Activated CD8-positive, alpha-beta T cell treated with anti-CD3 and anti-CD28 coated beads, Interleukin-2, amount 10 ng/mL, durations not matched to agents 7 days and 5 days (primary cell): ENCODE measurements at places on chromosomes 16 and 17. TPM values are rescaled to one million over a fixed set of nuclear protein-coding genes. Genes with fewer than 3 reads are reported as not detected.

KRTAP2-1 gene
- not detected for total RNA-seq

SAT2 gene
- 21.4 TPM for total RNA-seq

DNA sequence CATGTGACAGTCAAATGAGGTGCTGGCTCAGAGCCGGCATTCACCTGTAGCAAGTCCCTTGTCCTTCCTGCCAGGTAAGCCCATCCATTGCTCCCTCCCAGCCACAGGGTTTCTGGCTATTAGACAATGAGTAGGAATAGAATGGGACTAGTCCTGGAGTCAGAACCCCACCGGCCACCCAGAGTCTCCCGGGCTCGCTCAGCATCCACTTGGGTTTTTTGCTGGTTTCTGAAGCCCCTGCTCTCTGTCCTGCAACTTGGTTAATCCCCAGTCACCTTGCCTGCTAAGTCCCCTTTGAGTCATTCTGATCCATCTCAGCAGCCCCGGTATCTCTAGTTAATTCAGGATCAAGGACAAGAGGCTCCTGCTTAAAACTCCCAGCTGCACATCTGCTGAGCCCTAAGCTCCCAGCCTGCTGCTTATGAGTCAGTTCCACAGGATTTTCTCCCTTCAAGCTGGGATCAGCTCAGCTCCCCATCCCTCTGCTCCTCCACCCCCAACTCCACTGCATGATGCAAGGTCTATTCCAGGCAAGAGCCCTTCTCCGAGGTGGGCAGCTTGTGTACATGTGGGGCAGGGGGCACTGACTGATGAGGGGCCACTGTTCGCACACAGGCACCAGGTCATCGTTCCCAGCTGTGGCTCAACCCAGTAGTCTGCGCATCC is 19.9 kb upstream of the MRPS23 start:
- H3K4me1 ChIP-seq: peaks cover 37% of the 10 kb centered on the region
- H3K27me3 ChIP-seq: peaks cover 27% of the 10 kb centered on the region
- peak overlapping the region; percentile 14 for H3K27ac ChIP-seq
- no peak for DNase-seq
- H3K4me3 ChIP-seq: no peak overlapping the region
- no peaks in the 10 kb centered on the region for H3K36me3 ChIP-seq

DNA sequence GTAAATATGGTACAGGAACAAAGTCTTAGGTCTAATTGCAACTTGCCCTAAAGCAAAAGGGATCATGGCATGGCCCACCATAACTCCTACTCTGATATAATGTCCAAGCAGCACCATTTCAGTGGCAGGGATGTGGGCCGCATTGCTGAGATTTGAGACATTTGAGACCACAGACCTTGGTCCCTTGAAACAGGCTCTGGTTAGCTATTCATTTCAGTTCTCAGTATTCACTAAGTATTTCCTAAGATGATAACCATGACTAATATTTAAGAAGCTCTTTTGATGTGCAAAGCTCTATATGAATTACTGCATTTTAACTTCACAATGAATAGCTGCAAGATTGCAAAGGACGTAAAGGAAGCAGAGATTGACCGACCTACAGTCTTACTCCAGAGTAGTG is 471.0 kb downstream of the SHISA9 start:
- DNase-seq: no peak
- no peaks in the 10 kb centered on the region for H3K4me1 ChIP-seq
- no peak overlapping the region for H3K27ac ChIP-seq

DNA sequence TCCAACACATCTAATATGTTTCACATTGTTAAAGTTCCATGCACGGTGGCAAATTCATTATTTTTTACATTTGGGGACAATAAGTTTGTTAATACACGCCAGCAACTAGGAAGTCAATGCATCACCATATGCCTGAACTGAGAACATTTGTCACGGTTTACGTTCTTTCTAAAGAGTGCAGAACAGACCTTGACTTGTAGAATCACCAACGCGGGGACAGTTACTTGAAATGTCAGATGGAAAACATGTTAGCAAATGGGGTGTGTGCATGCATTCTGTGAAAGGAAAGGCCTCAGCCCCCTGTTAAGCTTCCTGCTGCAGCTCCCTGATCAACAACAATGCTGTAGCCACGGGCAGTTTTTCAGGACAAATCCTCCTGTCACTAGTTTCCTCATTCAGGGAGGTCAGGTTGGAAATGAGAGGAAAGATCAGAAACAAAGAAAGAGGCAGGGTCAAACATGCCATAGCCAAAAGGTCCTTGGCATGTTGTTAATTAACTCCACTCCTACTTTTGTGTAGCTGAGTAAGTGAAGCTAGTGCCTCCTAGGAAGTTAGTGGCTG is 18.4 kb downstream of the SMIM36 start:
- DNase-seq: no peak
- no peak overlapping the region for H3K4me3 ChIP-seq
- H3K27ac ChIP-seq: no peak overlapping the region
- H3K4me1 ChIP-seq: no peaks in the 10 kb centered on the region

- no peaks in the 10 kb centered on the region for H3K4me1 ChIP-seq
- no peak overlapping the region for H3K27ac ChIP-seq
- peaks cover 3% of the 10 kb centered on the region for H3K27me3 ChIP-seq
- H3K4me3 ChIP-seq: no peak overlapping the region
Observed at GRCh38 chr16:78659216-78659615, 559.8 kb downstream of the WWOX start.

DNA sequence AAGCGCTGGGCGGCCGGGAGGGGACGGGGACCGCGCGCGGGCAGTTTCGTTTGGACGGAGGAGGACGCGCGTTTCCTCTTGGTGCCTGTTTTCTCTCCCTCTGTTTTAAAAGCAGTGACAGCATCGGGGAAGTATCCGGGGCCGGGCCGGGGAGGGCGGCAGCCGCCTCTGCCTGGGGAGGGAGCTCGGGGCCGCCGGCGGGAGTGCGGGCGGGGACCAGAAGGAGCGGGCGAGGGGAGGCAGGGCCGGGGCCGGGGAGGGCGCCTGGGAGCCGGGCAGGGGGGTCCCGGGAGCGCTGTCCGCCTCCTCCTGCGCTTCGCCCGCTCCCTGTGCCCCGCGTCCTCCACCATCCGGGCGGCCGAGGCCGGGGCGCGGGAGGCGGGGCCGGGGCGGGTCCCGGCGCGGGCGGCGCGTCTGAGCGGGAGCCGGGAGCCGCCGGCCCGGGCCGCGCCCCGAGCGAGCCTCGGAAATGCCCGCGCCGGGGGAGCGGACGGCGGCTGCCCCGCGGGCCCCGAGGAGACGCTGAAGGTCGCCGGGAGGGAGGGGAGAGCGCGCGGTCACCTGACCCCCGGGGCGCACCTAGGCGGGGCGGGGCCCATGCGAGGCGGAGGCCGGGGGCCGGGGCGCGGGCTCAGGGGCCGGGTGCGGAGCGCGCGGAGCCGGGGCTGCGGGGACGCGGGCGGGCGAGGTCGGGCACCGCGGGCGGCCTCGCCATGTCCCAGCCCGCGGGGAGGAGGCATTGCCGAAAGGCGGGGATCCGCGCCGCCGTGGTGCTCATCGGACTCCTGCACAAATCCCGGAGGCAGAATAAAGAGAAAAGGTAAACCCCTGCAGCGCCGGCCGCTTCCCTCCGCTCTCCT is 57.3 kb downstream of the RAP1GAP2 start:
- peaks cover 14% of the 10 kb centered on the region for H3K4me1 ChIP-seq
- peak overlapping the region; percentile 70 for H3K4me3 ChIP-seq
- no peak overlapping the region for H3K27ac ChIP-seq
- no peaks in the 10 kb centered on the region for H3K36me3 ChIP-seq
- peaks cover 50% of the 10 kb centered on the region for H3K27me3 ChIP-seq

- H3K4me3 ChIP-seq: no peak overlapping the region
- H3K27ac ChIP-seq: no peak overlapping the region
- H3K4me1 ChIP-seq: no peaks in the 10 kb centered on the region
- H3K36me3 ChIP-seq: peaks cover 87% of the 10 kb centered on the region
- DNase-seq: no peak
Observed at GRCh38 chr17:80362428-80363119, 52.4 kb upstream of the ENDOV start.

DNA sequence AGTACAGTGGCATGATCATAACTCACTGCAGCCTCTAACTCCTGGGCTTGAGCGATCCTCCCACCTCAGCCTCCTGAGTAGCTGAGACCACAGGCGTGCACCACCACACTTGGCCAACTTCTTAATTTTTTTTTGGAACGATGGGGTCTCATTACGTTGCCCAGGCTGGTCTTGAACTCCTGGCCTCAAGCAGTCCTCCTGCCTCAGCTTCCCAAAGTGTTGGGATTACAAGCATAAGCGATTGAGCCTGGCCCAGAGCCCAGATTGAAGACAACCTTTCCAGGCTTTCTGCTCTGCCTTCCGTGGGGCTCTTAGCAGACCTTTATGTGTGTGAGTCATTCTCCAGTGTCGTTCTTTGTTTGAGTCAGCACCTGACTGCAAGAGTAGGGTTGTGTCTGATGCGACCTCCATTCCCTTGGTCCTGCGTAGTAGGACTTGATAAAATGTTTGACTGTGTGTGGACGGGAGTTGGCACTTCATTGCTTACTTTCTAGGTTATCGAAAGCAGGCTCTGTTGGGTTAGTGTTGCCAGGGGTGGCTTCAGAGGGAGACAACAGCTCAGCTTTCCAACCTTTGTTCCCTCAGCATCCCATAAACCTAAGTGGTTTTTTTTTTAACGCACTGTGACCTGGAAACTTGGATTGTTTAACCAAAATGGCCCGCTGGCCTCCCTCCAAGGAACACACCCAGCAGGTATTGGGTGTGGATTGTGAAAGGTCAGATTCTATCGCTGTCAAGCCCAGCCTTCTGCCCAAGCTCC is 26.4 kb downstream of the EEF2K start:
- no peak overlapping the region for H3K4me3 ChIP-seq
- H3K27me3 ChIP-seq: no peaks in the 10 kb centered on the region
- peaks cover 33% of the 10 kb centered on the region for H3K36me3 ChIP-seq
- peaks cover 13% of the 10 kb centered on the region for H3K4me1 ChIP-seq

DNA sequence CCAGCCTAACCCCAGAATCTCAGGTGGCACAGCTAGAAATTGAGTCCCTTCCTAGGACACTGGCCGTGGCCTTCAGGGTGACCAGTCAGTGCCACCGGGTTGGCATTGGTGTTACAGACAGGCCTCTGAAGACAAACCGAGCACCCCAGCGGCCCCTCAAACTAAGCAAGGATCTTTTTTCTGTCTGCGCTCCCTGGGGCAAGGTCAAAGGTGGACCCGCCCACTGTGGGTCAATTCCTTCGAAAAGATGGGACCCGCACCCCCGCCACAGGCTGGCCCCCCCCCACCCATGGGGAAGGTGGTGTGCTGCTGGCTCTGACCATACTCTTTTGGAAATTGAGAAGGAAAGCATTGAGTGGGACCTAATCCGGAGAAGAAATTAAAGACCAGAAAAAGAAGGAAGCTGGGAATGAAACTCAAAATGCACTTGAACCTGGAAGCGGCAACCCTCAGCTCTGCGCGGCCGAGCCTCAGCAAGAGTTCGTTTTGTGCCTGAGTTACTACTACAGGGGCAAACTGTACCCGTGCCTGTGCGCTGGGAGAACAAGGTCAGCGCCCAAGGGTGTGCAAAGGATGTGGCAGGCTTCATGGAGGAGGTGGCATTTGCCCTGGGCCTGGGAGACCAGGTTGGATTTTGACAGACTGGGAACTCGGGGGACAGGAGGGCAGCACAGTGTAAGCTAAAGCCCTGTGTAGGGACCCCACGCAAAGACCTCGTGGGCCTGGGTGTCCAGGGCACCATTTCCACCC is 20.4 kb downstream of the TMC6 start:
- H3K27me3 ChIP-seq: no peaks in the 10 kb centered on the region
- no peak overlapping the region for H3K27ac ChIP-seq
- peaks cover 12% of the 10 kb centered on the region for H3K4me1 ChIP-seq

GRCh38 chr17:56099649-56100048 is 53.6 kb upstream of the ANKFN1 start:
- H3K4me1 ChIP-seq: no peaks in the 10 kb centered on the region
- H3K36me3 ChIP-seq: no peaks in the 10 kb centered on the region
- H3K4me3 ChIP-seq: no peak overlapping the region
- no peak for DNase-seq
- peaks cover 6% of the 10 kb centered on the region for H3K27me3 ChIP-seq

DNA sequence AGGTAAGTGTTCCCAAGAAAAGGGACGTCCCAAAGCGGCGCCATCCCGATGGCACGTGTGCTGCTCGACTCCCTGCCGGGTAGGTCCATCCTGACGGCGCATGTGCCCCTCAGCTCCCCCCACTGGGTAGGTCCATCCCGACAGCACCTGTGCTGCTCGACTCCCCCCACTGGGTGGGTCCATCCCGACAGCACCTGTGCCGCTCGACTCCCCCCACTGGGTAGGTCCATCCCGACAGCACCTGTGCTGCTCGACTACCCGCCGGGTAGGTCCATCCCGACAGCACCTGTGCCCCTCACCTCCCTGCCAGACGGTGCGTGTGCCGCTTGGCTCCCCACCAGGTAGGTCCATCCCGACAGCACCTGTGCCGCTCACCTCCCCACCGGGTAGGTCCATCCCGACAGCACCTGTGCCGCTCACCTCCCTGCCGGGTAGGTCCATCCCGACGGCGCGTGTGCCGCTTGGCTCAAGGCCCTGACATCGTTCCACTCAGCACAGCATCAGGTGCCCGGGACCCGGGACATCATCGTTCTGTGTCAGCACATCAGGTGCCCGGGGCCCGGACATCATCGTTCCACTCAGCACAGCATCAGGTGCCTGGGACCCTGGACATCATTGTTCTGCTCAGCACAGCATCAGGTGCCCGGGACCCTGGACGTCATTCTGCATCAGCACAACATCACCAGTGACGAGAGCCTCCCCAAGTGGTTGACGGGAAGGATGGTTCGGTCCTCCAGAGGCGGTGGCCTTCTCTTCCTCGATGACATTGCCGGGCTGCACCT is 5.7 kb upstream of the FN3K start:
- no peaks in the 10 kb centered on the region for H3K4me1 ChIP-seq
- H3K27ac ChIP-seq: no peak overlapping the region
- no peak overlapping the region for H3K4me3 ChIP-seq
- no peaks in the 10 kb centered on the region for H3K27me3 ChIP-seq
- no peak for DNase-seq

DNA sequence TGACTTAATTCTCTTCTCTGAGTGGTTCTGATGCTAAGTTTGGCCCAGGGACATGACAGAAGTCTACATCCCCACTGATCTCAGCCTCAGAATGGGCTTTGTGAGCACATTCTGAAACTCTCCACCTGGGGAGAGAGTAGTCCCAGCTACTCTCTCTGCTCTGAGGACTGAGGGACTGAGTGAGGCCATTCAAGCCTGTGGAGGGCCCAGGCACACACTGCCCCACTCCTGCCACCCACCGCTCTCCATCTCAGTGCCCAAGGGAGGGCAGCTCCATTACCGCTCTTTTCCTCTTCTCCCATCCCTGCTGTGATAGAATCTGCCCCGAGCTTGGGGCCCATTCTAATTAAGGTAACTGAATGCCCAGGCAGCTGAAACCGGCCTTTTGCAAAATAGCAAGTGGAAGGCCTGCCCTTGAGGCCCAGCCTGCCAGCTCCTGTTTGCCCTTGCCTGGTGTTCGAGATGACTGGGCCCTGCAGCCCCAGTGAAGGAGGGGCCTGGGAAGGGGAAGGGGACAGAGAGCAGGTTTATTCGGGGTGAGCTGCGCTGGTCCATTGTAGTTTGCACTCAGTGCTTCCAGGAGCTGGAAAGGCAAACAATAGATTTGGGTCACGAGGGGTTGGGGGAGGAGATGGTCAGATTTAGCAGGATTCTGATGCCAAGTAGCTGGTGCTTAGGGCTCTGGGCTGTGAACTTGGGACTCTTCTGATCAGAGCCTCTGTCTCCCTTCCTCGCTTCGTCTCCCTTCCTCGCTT is 76.2 kb downstream of the RAB11FIP4 start:
- H3K4me1 ChIP-seq: peaks cover 50% of the 10 kb centered on the region
- H3K4me3 ChIP-seq: no peak overlapping the region
- H3K27ac ChIP-seq: peak overlapping the region; percentile 87
- H3K36me3 ChIP-seq: no peaks in the 10 kb centered on the region
- peaks cover 2% of the 10 kb centered on the region for H3K27me3 ChIP-seq
- DNase-seq: no peak
